Stimulated activated CD4-positive, alpha-beta T cell treated with anti-CD3 and anti-CD28 coated beads, Interleukin-1b, Interleukin-23, amount 100 ng/mL, for 4 hours (primary cell): ENCODE measurements at places on chromosomes 16 and 17.

GRCh38 chr17:19244357-19244756, 7.2 kb downstream of the EPN2 start:
- DNase-seq, result no peak

DNA sequence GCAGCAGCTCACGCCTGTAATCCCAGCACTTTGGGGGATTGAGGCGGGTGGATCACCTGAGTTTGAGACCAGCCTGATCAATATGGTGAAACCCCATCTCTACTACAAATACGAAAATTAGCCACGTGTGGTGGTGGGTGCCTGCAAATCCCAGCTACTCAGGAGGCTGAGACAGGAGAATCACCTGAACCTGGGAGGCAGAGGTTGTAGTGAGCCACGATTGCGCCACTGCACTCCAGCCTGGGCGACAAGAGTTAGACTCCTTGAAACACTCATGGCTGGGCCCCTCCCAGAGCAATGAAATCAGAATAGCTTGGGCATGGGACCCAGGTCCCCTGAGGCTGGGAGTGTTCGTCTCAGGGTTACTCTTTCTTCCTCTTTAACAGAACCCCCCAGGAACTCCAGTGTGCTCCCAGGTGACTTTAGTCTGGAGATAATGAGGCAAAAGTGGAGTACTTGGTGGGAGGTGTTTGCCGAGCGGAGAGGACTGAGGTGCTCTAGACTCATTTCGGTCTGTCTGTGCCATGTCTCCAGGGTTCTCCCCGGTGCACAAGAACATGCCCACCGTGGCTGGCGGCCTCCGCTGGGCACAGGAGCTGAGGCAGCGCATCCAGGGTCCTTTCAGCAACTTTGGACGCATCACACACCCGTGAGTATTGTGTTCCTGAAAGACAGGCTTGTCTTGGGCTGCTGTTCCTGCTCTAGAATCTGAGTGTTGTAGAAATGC, 41.6 kb downstream of the DNAH9 start:
- no peak for DNase-seq

DNA sequence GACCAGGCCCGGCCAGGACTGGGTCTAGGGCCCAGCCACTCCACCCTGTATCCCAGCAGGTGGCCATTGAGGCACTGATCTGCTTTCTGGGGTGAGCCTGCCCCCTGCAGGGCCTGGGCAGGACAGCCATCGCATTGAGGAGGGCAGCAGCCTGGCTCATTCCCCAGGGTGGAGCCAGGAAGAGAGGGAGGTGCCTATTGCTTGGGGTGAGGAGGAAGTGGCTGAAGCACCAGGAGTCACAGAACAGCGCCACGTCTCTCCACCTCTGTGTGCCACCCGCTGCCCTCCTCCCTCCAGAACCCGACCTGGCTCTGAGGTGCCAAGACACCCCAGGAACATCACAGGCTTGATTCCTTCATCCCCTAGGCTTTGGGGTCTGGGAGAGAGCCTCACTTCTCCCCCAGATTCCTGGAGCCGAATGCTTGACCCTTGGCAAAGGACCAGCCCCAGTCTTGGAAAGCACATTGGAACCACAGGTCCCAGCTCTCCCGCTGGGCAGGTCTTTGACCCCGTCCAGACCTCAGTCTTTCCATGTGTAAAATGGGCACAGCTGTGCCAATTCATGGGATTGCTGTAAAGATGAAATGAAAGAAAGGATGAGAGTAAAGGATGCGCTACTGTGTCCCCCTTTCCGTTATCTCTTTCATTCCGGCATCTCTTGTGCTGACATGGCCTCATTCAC, 7.2 kb upstream of the KRT36 start:
- peak; percentile 34 for DNase-seq

- DNase-seq, result no peak
Observed at GRCh38 chr17:35170968-35171771, 23.0 kb downstream of the SLC35G3 start.

DNA sequence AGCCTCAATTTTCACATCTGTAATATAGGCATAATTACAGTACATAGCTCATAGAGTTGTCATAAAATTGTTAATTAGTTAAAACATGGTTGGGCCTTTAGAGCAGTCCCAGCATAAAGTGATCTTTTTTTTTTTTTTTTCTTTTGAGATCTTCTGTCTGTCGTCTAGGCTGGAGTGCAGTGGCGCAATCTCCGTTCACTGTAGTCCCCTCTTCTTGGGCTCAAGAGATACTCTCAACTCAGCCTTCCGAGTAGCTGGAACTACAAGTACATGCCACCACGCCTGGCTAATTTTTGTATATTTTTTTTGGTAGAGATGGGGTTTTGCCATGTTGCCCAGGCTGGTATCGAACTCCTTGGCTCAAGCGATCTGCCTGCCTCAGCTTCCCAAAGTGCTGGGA, 31.0 kb downstream of the RND2 start:
- DNase-seq, result no peak

DNA sequence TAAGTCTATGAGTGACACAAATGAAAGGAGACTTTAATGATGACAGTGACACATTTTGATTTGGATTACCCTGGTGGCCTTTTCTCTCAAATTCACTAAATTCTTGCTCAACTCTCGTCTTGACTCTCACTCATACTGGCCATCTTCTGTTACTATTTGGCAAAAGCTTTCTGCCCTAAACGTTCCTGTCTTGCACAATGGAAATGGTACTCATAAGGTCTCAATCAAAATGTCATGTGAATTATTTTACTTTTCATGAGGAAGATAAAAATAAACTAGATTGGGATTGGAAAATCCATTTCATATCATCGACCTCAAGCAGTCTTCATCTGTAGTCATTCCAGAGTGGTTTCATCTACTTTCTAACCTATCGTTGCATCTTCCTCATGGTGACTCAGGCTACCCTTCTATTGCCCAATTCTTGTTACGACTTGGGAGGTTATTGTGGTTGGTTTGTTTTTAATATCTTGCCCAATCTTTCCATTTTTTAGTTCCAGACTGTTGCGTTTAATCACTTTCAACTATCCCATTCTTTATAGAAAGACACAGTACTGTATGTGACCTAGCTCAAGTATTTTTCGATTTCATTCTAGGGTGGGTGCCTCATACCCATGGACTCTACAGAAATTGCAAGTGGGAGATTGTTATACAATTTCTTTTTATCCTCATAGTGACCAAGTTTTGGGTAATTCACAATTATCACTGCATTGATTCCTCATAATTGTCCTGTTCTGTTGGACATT, 317.2 kb upstream of the KCNJ16 start:
- no peak for DNase-seq

GRCh38 chr17:72346306-72346705, 225.5 kb downstream of the SOX9 start:
- DNase-seq, result no peak

DNA sequence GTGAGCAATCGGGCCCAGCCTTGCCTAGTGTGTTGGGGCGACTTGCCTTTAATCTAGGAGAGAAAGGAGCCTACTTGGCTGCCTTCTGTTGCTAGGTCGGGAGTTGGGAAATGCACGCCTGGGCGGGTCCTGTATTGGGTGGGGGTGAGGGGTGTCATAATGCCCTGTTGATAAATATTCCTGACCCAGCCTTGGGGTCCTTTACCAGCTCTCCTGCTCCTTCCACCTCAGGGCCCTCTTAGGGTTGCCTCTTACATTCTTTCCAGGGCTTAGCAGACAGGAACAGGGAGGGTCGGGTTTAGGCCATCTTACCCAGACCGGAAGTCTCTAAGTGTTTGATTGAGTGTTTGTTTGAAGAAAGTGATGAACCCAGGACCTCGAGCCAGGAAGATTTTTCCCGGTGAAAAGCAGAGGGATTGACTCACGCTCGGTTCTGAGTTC, 112.9 kb downstream of the SEC14L1 start:
- DNase-seq, result no peak

GRCh38 chr17:7419819-7420610, at the start of gene SPEM1:
SPEM1 (plus strand) TSS chr17:7420324; CDS start chr17:7420385, 61 bp downstream.
- no peak for DNase-seq

GRCh38 chr16:81565321-81566028, 120.9 kb downstream of the CMIP start:
- DNase-seq, result no peak

GRCh38 chr16:4766875-4767628, at the start of gene ZNF500:
ZNF500 (minus strand) TSS chr16:4767162; CDS start chr16:4765978, 1,184 bp downstream.
- peak; percentile 99 for DNase-seq
